ENCODE measurements at places on chromosomes 1 and 21. TPM values are rescaled to one million over a fixed set of nuclear protein-coding genes. Genes with fewer than 3 reads are reported as not detected.

GRCh38 chr1:39842836-39843235 is 40.5 kb downstream of the TRIT1 start:
- no peak for DNase-seq

- DNase-seq = no peak
Observed at GRCh38 chr21:34825101-34825500, 156.3 kb downstream of the CLIC6 start.

- DNase-seq = no peak
Observed at GRCh38 chr1:246959944-246960693, 28.4 kb upstream of the AHCTF1 start.

DNA sequence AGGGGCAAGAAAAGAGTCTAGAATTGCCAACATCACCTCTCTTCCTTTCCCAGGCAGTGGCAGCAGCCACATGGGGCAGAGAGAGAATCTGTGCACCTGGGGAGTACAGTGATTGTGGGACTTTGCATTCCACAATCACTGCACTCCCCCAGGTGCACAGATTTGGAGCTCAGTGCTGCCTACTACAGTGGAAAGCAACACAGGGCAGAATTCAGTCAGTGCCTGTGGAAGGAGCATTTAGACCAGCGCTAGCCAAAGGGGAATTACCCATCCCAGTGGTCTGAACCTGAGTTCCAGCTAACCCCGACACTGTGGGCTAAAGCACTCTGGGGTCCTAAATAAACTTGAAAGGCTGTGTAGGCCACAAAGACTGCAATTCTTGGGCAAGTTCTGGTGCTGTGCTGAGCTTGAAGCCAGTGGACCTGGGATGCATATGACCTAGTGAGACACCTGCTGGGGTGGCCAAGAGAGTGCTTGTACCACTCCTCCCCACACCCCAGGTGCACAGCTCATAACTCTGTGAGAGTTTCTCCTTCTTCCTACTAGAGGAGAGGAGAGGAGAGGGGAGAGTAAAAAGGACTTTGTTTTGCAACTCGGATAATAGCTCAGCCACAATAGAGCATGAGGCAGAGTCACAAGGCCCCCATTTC is 50.3 kb downstream of the NUP210L start:
- DNase-seq = no peak

Gene NBPF15
- total RNA-seq = 23.2 TPM

GRCh38 chr1:119635811-119636390 is 12.2 kb downstream of the ZNF697 start:
- no peak for DNase-seq

Gene SH3BGR
- 4.5 TPM for total RNA-seq

GRCh38 chr1:94156096-94156625 is 35.2 kb upstream of the ABCA4 start:
- no peak for DNase-seq
